ENCODE measurements at places on chromosomes 7 and 10. TPM values are rescaled to one million over a fixed set of nuclear protein-coding genes. Genes with fewer than 3 reads are reported as not detected.

Gene SFTPA2
- total RNA-seq: not detected

Gene CACNB2
- not detected for total RNA-seq

Gene MUC12
- not detected for total RNA-seq

Gene MBL2
- total RNA-seq: not detected

Gene LHFPL3
- total RNA-seq: not detected

Gene FAM180A
- not detected for total RNA-seq

Gene FGL2
- not detected for total RNA-seq

Gene MYL10
- total RNA-seq: not detected

Gene JAKMIP3
- total RNA-seq: 0.05 TPM

Gene TUBAL3
- not detected for total RNA-seq

Gene UCN3
- total RNA-seq: not detected

Gene LRMDA
- total RNA-seq: 25.7 TPM

Gene HYAL4
- total RNA-seq: not detected

Gene MRPS24
- total RNA-seq: 93.9 TPM

Gene CYP2W1
- total RNA-seq: not detected

Gene INTS15
- total RNA-seq: 24.1 TPM

Gene IFRD1
- 37.5 TPM for total RNA-seq

Gene AKR1C4
- total RNA-seq: not detected

Gene ITGB8
- 13.9 TPM for total RNA-seq

Gene SPRN
- total RNA-seq: 0.92 TPM

Gene LBX1
- total RNA-seq: not detected

Gene TMEM26
- 2.9 TPM for total RNA-seq

Gene DDX21
- total RNA-seq: 58.5 TPM

Gene CNPY1
- total RNA-seq: not detected

Gene SPAM1
- not detected for total RNA-seq

Gene LRRC27
- 18.4 TPM for total RNA-seq

Gene CALHM3
- total RNA-seq: not detected

Gene TRIM73
- 2.6 TPM for total RNA-seq

Gene RELN
- 8.1 TPM for total RNA-seq

Gene ASAH2
- 0.88 TPM for total RNA-seq

Gene MMRN2
- total RNA-seq: 243 TPM

Gene TRIM8
- 181 TPM for total RNA-seq

Gene WDFY4
- 0.41 TPM for total RNA-seq

Gene COBL
- total RNA-seq: not detected

Gene RAPGEF5
- total RNA-seq: 121 TPM

Gene ARHGEF35
- total RNA-seq: not detected

Gene ZNF503
- 12.4 TPM for total RNA-seq

Gene NEUROG3
- total RNA-seq: not detected

Gene NPY
- not detected for total RNA-seq

Gene NPS
- total RNA-seq: not detected

Gene FAM25A
- total RNA-seq: not detected

Gene LIPN
- not detected for total RNA-seq

Gene REEP3
- total RNA-seq: 61.9 TPM

Gene NXPH1
- not detected for total RNA-seq

Gene OR2A12
- not detected for total RNA-seq

Gene KIAA1217
- 27.3 TPM for total RNA-seq

Gene HECW1
- total RNA-seq: not detected

Gene PLXDC2
- 0.92 TPM for total RNA-seq

Gene NCOA4
- total RNA-seq: 142 TPM

Data from glomerular endothelial cell (primary cell).